ENCODE measurements at places on chromosomes 11 and 22.
A peak's percentile ranks its signal among the peaks of the same experiment; 100 is the strongest.

DNA sequence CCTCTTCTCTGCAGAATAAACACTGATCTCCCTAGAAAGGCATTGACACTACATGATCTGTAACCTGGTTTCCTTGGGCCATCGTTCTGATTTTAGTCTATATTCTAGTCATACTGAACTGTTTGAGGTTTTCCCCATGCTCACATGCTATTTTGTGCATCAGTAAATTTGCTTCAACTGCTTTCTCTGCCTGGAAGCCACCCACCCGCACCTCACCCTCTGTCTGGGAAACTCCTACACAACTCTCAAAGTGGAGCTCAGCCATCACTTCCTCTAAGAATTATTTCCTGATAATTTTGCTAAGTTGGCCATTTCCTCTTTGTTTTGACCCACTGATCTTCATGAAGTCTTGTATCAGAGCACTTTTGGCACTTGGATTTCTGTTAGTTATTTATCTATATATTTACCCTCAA is 36.1 kb downstream of the MMP20 start:
- no peak for DNase-seq

GRCh38 chr11:79101656-79102055 is 339.2 kb downstream of the TENM4 start:
- no peak for DNase-seq

DNA sequence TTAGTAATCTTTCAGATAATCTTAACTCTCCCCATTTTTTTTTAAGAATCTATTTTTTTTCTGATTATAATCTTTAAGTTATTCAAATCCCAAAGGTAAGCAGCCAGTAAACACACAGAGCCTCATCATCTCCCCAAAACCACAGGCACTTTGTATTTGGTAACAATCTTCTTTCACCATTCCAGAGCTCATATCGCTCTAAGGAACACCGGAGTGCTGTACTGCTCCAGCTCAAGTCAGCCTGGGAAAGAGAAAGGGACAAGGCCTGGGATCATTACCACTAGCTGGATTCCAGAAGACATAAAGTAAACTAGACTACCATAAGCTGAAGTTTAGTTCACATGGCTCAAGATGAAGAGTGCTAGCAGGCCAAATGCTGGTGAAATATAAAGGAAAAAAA is 73.0 kb upstream of the APOA1 start:
- no peak for DNase-seq

DNA sequence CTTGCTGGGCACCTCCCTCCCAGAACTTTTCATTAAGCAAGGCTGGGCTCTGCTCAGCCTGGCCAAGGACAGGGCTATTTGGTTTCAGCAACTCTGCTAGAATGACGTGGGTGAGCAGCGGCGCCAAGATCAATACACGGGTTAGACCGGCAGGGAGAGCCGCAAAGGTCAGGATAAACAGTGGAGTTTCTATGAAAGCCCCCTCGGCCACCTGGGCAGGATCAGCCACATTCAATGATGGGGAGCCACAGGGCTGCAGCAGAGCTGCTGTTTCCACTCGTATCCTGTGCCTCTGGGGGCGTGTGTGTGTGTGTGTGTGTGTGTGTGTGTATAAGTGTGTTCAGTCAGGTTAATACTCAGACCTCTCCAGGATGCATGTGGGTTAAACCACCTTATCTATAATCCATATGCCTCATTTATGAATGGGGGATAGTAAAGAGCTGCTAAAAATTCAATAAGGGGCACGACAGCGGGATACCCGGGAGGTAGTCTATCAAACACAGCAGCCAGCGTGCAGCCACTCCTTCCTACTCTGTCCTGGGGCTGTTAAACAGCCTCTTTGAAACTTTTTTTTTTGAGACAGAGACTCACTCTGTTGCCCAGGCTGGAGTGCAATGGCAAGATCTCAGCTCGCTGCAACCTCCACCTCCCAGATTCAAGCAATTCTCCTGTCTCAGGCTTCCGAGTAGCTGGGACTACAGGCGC is 34.8 kb downstream of the MYH9 start:
- DNase-seq = no peak

DNA sequence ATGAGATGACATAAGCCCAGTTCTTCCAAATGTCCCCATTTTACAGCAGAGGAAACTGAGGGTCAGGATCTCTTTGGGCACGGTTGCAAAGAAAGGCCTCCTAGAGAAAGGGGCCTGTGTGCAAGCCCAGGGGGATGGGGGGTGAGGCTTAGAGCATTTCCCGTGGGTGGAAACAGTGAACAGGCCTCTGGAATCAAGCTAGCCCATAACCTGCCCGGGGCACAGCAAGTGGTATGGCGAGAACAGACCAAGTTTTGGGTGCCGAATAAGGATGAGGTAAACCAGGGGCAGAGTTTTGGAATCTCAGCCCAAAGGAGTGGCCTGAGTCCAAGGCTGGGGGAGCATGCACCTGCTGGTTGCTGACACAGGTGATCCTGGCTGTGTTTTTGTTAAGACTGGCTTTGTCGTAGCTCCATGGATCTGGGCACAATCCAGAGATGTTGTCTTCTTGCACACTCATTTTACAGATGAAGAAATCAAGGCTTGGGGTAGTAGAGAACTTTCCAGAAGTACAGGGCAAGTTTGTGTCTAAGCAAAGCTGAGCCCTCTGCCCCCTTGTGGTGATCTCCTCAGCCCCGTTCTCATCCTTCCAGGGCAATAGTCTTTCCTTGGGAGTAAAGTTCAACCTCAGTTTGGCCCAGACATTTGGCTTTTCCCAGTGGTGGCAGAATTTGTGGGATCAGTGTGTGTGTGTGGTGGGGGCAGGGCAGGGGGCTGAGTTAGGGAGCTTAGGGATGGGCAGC is 53.5 kb upstream of the MYEOV start:
- DNase-seq = no peak

DNA sequence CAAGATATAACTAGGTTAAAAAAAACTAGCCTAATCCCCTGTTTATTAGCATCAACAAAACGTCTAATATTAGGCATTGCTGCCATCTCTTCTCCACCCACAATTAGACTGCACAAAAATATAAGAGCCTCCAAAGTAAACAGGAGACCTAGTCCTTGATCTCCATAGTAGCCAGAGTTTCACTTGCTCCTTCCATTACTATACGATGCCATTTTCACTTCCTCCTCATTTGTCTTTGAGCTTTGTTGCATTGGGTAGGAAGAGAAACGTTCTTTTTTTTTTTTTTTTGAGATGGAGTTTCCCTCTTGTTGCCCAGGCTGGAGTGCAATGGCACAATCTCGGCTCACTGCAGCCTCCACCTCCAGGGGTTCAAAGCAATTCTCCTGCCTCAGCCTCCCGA is 42.3 kb upstream of the RDX start:
- DNase-seq = no peak

GRCh38 chr11:10459029-10459970 is 4.2 kb downstream of the AMPD3 start:
- DNase-seq = peak; percentile 46

GRCh38 chr11:45412051-45412471 is 125.9 kb upstream of the SYT13 start:
- DNase-seq = no peak

- DNase-seq = no peak
Measured at GRCh38 chr11:113493206-113493605, 18.0 kb upstream of the DRD2 start.

GRCh38 chr22:29255064-29255621 is 12.6 kb downstream of the RHBDD3 start:
- no peak for DNase-seq

GRCh38 chr22:42907404-42908373 is 50.6 kb upstream of the ARFGAP3 start:
- DNase-seq = no peak
